ENCODE measurements at places on chromosomes 2 and 18. TPM values are rescaled to one million over a fixed set of nuclear protein-coding genes. Genes with fewer than 3 reads are reported as not detected.
A peak's percentile ranks its signal among the peaks of the same experiment; 100 is the strongest.

- peak; percentile 34 for DNase-seq
These were observed 37.4 kb downstream of the AFF3 start for GRCh38 chr2:100104718-100105677.

DNA sequence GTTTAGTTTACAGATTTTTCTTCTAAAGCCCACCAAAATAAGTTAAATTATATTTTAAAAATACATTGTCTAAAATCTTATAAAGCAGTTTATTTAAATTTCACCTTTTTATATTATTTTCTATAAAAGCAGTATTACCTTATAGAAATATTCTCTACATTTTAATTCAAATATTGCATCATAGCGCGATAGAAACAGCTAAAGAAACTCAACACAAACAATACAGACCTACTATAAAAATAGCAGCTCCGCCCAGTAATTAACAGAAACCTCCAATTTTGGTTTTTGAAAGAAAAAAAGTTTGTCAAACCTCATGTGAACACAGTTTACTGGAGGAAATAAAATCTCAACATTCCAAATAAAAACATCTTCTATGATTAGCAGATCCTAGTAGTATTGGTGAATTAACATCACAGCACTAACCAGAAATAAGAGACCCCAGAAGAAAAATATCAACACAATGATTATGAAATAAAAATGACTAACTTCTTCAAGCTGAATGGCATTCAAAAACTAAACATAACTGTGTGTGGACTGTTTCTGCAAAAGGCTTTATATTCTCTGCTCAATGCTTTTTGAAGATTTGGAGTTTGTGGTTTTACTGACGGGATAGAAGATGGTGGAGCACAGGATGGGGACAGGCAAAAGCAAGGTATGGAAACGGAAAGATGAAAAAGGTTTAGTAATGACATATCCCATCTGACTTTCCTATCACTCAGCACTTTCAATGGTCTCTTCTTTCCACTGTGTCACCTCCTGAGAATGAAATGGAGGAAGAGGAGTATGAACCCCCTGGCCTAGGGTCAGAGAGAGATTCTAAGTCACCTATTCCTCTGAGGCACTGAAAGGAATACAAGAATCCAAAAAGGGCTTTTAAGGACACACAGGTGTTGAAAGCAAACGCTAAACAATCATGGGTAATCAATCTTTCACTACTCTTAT is 17.5 kb downstream of the MAP4K3 start:
- DNase-seq: no peak

DNA sequence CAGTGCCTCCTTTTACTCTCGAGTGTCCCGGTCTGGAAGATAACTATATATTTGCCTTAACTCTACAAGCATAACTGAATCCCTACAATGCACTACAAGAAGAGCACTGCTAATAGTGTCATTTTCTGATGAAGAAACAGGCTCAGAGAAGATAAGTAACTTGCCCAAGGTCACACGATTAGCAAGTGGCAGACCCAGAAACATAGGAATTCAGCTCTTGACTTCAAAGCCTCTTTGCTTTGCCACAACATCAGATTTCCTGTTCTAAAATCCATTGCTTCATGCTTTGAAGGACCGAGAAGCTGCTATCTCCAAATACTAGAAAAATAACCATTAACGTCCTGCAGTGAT is 65.6 kb downstream of the HS1BP3 start:
- no peak for DNase-seq

DNA sequence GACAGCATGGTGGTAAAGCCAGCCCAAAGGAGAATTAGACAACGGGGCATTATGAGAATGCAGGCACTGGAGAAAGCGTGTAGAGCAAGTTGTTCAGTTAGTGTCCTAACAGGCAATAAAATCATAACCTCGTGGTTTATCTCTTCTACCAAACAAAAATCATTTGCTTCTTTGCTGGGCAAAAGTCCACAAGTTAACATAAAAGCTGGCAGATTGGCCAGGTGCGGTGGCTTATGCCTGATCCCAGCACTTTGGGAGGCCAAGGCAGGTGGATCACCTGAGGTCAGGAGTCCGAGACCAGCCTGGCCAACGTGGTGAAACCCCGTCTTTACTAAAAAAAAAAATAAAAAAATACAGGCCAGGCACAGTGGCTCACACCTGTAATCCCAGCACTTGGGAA is 364.1 kb downstream of the SETBP1 start:
- no peak for DNase-seq

DNA sequence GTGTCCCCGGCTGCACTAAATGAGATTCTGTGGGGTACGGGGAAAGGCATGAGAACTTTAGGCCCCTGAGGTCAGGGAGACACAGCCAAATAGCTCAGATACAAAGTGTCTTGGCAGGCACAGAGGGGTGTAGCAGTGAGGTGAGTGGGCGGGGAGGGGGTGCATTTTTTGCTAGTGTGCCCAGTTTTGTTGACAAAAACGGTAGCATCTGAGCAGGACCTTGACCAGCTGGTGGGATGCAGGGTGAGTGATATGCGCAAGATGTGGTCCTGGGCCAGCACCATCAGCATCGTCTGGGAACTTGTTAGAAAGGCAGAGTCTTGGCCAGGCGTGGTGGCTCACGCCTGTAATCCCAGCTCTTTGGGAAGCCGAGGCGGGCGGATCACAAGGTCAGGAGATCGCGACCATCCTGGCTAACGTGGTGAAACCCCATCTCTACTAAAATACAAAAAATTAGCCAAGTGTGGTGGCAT is 127.3 kb upstream of the LGALSL start:
- no peak for DNase-seq

GRCh38 chr2:50718146-50718545 is 313.8 kb downstream of the NRXN1 start:
- DNase-seq: no peak

- DNase-seq: no peak
These were observed 36.6 kb upstream of the NDUFV2 start for GRCh38 chr18:9065864-9066263.

GRCh38 chr2:233100192-233100998 is 40.3 kb downstream of the INPP5D start:
- no peak for DNase-seq

- DNase-seq: no peak
These were observed 64.4 kb downstream of the GFPT1 start for GRCh38 chr2:69322631-69323030.

DNA sequence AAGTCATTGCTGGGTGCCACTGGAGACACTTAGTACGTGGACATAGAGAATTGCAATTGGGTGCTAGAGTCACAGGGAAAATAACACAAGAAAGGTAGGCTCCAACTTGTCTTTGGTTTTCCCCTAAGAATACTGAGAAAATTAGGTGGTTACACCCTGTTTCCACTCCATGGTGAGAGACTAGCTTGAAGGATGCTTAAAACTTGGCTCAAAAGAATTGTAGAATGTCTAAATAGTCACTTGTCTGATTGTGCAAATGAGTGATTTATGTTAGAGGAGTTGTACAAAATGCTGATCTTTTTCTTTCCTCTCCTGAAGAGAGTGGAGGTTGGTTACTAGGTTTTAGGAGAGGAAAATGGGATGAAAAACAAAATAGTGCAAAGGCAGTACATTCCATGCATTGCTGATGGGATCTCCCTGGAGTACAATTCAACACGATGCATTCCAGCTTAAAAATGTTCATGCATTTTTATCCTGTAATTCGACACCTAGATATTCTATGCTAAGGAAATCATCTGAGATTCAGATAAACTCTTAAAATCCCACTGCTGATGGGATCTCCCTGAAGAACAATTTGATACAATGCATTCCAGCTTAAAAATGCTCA is 2.2 kb upstream of the SERPINB12 start:
- no peak for DNase-seq

- DNase-seq: no peak
These were observed 162.2 kb downstream of the PKP4 start for GRCh38 chr2:158618891-158619490.

DNA sequence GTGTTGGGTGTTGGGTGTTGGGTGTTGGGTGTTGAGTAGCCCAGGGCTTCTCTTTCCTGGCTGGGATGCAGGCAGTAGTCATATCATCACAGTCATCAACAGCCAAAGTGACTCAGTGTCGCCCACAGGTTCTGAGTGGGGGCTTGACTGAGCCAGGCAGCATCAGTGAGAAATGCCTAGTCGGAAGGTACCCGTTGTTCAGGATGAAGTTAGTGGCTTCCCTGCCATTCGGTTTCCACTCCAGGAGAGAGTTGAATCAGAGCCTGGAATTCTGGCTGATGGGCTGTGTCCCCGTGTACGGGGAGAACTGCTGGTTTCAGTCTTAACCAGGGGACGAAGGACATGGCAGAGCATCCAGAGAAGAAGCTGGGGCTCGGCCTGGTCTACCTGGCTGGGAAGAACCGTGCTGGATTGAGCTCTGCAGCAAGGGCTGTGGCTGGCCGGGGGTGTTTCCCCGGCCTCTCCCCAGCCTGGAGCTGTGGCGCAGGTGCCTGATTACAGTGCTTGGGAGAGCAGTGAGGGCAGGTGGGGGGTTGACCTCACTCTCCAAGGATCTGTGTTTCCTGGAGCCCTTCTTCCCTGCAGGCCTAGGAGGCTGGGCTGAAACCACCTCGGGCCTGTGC is 49.4 kb downstream of the AGAP1 start:
- no peak for DNase-seq

- no peak for DNase-seq
These were observed 102.4 kb downstream of the CABLES1 start for GRCh38 chr18:23237524-23238151.

DNA sequence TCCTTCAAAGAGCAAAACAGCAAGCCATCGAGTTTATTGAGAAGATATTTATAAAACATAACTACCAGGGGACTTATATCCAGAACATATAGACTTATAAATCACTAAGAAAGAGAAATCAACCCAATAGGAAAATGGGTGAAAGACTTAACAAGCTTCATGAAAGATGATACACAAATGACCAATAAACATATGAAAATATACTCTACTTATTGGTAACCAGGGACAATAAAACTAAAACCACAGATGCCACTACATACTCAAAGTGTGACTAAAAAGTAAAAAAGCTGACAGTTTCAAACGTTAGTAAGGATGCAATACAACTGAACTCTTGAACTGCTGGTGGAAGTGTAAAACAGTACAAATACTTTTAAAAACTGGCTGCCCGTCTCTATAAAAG is 154.3 kb downstream of the TMEM163 start:
- no peak for DNase-seq

DNA sequence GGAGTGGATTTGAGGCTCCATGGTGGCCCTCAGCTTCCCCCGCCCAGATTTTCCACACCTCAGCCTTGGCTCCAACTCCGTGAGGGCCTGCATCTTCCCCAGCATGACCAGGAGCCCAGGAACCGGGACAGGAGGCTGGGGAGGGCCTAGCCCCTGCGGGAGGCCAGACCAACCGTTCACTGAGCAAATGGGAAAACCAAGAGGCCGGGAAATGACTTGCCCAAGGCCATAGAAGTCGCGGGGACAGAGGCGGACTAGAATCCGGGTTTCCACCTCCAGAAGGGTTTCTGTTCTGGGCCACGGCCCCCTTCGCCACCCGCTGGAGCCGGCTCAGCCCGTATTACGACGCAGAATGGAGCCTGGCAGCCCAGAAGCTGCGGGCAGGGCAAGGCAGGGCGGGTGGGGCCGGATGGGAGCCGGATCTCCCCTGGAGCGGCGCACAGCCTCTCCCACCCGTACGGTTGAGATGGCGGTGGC is 7.9 kb upstream of the CRYBA2 start:
- DNase-seq: no peak

DNA sequence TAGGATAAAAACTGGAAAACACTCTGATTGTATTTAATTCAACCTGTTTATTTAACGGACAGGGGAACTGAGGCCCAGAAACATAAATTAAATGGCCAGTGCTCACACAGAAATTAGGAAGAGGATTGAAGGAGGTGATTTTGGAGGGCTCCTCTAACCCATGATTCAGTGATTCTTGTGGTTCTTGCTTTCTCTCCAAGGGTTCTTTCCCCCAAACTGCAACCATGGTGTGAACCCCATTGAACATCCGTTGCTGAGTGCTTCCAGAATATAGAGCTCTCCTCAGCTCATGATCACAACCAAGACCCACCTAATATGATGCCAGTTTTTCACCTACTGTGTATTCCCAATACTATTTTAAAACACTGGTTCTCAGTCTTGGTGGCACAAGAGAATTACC is 41.4 kb downstream of the BMP10 start:
- DNase-seq: no peak

Gene DSC2
- polyA plus RNA-seq: 48.3 TPM

Gene HTR2B
- 16.3 TPM for polyA plus RNA-seq

Gene MOGAT1
- 0.27 TPM for polyA plus RNA-seq

Gene GKN1
- polyA plus RNA-seq: not detected

Gene VWC2L
- polyA plus RNA-seq: 0.18 TPM

Gene PCARE
- 0.43 TPM for polyA plus RNA-seq

Gene KIF1A
- polyA plus RNA-seq: 11.1 TPM

Gene HOXD8
- polyA plus RNA-seq: 170 TPM

Gene MC4R
- 0.35 TPM for polyA plus RNA-seq

Gene TMEM200C
- 1.4 TPM for polyA plus RNA-seq

Data from left kidney (tissue), 8 donors.